ENCODE measurements at places on chromosomes 5 and 9. TPM values are rescaled to one million over a fixed set of nuclear protein-coding genes. Genes with fewer than 3 reads are reported as not detected.

Gene BTNL8
- 0.96 TPM for total RNA-seq

Gene ITK
- 0.52 TPM for total RNA-seq

Gene TMEM252
- total RNA-seq: not detected

DNA sequence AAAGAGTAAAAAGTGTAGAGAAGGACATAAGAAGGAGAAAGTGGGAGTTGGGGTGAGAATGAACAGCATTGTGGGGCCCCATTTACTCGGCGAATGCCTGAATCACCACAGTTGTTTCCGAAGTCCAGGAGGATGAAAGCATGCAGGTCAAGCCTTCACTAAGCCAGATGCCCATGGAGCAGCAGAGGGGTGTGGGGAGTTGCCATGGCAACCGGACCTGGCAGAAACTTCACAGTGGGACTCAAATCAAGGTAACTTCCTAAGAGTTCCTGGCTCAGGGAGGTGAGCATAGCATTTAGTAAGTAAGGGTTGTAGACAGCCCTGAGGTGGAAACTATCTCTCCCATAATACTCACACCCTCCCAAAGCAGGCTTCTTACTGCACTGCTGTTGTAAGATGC lies 357.1 kb downstream of the TRIM32 start:
- no peak overlapping the region for H3K27ac ChIP-seq
- no peaks in the 10 kb centered on the region for H3K36me3 ChIP-seq
- peak; percentile 75 for DNase-seq
- H3K27me3 ChIP-seq: no peaks in the 10 kb centered on the region
- H3K4me3 ChIP-seq: no peak overlapping the region

GRCh38 chr9:72443855-72444254 lies 77.6 kb upstream of the TMC1 start:
- no peaks in the 10 kb centered on the region for H3K36me3 ChIP-seq
- H3K4me1 ChIP-seq: peaks cover 14% of the 10 kb centered on the region
- no peaks in the 10 kb centered on the region for H3K27me3 ChIP-seq
- no peak overlapping the region for H3K27ac ChIP-seq
- no peak overlapping the region for H3K4me3 ChIP-seq

Gene OBP2B
- not detected for total RNA-seq

GRCh38 chr5:1997640-1998347 lies 115.1 kb upstream of the IRX4 start:
- no peak overlapping the region for H3K27ac ChIP-seq
- H3K27me3 ChIP-seq: peaks cover 3% of the 10 kb centered on the region
- H3K36me3 ChIP-seq: peaks cover 14% of the 10 kb centered on the region
- DNase-seq: no peak
- no peak overlapping the region for H3K4me3 ChIP-seq

Gene SYNPO
- total RNA-seq: 2.1 TPM

DNA sequence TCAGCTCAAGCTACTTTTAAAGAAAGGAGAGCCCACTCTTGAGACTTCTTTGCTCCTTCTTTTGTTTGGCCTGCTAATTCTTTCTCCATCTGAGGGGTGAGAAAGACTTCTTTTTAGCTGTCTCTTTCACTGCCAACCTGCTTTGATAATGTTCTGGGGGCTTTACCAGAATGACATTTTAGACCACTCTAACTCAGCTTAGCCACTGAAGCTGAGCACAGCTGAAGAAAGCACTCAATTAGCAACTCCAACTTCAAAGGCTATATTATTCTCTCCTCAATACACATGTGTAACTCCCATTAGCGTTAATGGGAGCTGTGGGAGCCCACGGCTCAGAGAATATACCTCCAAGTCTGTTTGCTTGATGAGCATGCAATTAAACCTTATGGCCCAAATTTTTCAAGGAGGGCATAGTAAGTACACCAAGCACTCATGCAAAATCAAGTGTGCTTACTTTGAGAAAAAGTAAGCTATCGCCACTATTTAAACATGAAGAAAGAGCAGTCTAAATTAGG lies 815.4 kb upstream of the DMAC1 start:
- peaks cover 46% of the 10 kb centered on the region for H3K4me1 ChIP-seq
- H3K36me3 ChIP-seq: no peaks in the 10 kb centered on the region
- DNase-seq: no peak
- no peaks in the 10 kb centered on the region for H3K27me3 ChIP-seq

Gene MAMDC2
- 6.0 TPM for total RNA-seq

Gene ANKRD20A1
- 0.27 TPM for total RNA-seq

DNA sequence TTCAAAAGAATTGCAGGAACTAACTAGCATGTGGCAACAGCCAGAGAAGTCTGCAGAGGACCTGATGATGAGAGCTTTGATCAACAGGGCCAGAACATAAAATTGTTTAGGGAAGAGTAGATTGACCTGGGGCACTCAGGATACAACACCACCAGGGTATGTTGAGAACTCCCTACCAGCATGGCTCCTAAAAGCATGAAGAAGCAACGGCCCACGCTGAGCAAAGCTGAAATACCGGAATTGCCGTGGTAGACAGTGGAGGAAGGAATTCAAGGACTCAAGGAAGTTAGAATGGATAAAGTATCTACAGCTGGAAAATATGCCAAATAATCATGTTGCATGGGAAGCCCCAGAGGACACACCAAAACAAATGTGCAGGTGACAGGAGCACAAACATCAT lies 31.6 kb downstream of the DROSHA start:
- H3K36me3 ChIP-seq: peaks cover 78% of the 10 kb centered on the region
- DNase-seq: no peak
- no peak overlapping the region for H3K27ac ChIP-seq
- H3K4me1 ChIP-seq: no peaks in the 10 kb centered on the region
- H3K4me3 ChIP-seq: no peak overlapping the region

- no peak overlapping the region for H3K27ac ChIP-seq
These were observed 403.5 kb downstream of the ZSWIM6 start for GRCh38 chr5:61735531-61735930.

Gene PCDHB9
- total RNA-seq: 2.3 TPM

GRCh38 chr5:39177631-39177964 lies 41.8 kb downstream of the FYB1 start:
- peaks cover 9% of the 10 kb centered on the region for H3K4me1 ChIP-seq
- DNase-seq: no peak
- H3K36me3 ChIP-seq: peaks cover 2% of the 10 kb centered on the region
- no peak overlapping the region for H3K4me3 ChIP-seq
- no peaks in the 10 kb centered on the region for H3K27me3 ChIP-seq

Gene CCL27
- 1.0 TPM for total RNA-seq

DNA sequence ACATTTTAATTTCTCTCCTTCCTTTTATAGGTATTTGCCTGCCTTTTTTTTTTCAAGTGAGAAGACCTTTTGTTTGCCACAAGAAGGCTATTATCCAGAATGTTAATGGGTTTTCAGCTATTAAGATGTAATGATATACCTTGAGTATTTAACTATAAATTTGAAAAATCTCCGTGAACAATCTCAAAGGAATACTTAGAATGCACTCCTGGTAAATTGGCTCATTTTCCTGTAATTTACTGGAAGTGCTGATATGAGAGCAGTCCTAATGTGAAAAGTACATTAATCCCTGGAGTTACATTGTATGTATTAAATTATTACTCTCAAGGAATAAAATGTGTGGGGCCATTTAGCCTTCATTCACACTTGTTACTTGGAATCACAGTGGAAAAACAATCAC lies 32.4 kb downstream of the AOPEP start:
- peaks cover 5% of the 10 kb centered on the region for H3K4me1 ChIP-seq
- no peak overlapping the region for H3K27ac ChIP-seq
- no peak for DNase-seq
- H3K36me3 ChIP-seq: peaks cover 6% of the 10 kb centered on the region

DNA sequence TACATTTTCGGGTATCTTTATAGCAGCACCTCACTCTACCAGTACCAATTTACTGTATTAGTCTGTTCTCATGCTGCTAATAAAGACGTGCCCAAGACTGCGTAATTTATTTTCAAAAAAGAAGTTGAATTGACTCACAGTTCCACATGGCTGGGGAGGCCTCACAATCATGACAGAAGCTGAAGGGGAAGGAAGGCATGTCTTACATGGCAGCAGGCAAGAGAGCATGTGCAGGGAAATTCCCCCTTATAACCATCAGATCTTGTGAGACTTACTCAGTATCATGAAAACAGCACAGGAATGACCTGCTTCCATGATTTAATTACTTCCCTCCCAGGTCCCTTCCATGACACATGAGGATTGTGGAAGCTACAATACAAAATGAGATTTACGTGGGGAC lies 602.6 kb upstream of the DAB2 start:
- H3K4me1 ChIP-seq: peaks cover 4% of the 10 kb centered on the region
- H3K27ac ChIP-seq: no peak overlapping the region
- DNase-seq: no peak
- H3K36me3 ChIP-seq: peaks cover 6% of the 10 kb centered on the region

Gene ZNF366
- total RNA-seq: not detected

Gene PCDHA5
- total RNA-seq: 0.85 TPM

DNA sequence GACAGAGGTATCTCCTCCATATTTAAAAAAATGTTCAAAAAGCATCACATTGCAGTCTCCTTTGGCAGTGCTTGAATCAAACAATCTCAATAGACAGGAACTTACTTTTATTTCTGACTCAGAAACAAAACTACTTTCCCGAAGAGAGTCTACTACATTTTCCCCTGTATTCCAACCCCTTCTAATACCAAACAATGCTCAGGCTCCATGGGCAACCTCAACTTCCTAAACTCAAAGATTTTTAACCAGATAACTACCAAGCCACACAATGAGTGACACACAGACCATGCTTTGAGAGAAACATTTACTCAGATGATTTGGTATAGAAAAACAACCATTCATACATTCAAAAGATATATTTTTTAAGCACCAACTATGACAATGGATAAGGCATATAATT lies 70.5 kb downstream of the APBA1 start:
- H3K4me3 ChIP-seq: no peak overlapping the region
- H3K27me3 ChIP-seq: no peaks in the 10 kb centered on the region
- H3K36me3 ChIP-seq: no peaks in the 10 kb centered on the region

Gene CNTNAP3B
- total RNA-seq: 1.2 TPM

Gene SAXO1
- 0.02 TPM for total RNA-seq

DNA sequence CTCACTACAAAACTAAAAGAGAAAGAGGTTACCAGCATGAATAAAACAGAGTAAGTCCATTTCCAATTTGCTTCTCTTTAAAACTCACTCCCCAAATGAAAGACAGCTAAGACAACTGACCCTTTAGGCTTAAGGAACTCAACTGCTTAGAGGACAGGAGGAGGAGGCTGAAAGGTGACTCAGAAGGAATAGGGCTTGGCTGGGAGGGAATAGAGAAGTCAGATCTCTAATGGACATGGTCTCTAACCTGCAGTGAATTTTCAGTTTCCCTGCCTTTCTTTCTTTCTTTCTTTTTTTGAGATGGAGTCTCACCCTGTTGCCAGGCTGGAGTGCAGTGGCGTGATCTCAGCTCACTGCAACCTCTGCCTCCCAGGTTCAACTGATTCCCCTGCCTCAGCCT lies 261.8 kb upstream of the CLINT1 start:
- H3K27me3 ChIP-seq: peaks cover 13% of the 10 kb centered on the region
- H3K27ac ChIP-seq: no peak overlapping the region
- no peak overlapping the region for H3K4me3 ChIP-seq
- DNase-seq: no peak

All from WTC11 (cell line).